ENCODE measurements at places on chromosomes 1 and 21.

GRCh38 chr21:26557106-26557505, 16.0 kb downstream of the CYYR1 start:
- DNase-seq: no peak

DNA sequence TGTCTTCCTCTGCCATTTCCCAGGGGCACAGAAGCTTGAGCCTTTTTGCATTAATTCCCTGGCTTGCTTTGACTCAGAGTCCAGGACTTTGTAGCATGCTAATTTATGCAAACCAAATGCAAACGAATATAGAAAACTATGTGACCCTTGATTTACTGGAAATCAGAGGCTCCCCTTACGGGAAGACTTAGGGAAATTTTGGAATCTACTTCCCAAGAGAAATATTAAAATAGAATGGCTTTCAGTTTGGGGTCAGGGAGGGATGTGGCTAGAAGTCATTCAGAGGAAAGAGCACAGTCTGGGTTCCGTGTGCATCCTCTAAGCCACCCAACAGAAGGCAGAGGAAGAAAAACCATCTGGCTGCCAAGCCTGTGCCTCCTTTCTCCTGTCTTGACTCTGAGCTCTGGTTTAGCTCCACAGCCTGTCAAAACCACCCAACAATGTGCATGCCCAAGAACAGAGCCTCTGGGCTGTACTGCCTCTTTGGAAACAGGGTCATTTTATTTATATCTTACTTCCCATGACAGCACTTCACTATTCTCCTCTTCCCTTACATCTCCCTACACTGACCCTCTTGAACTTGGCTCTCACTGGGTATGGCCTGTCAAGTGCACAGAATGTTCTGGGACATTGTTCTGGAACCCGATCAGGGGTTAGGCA, 30.1 kb downstream of the ATF3 start:
- DNase-seq: no peak

GRCh38 chr1:63891060-63891690, 117.4 kb downstream of the ROR1 start:
- no peak for DNase-seq

GRCh38 chr21:46096596-46097335, 1.1 kb upstream of the COL6A2 start:
- no peak for DNase-seq

DNA sequence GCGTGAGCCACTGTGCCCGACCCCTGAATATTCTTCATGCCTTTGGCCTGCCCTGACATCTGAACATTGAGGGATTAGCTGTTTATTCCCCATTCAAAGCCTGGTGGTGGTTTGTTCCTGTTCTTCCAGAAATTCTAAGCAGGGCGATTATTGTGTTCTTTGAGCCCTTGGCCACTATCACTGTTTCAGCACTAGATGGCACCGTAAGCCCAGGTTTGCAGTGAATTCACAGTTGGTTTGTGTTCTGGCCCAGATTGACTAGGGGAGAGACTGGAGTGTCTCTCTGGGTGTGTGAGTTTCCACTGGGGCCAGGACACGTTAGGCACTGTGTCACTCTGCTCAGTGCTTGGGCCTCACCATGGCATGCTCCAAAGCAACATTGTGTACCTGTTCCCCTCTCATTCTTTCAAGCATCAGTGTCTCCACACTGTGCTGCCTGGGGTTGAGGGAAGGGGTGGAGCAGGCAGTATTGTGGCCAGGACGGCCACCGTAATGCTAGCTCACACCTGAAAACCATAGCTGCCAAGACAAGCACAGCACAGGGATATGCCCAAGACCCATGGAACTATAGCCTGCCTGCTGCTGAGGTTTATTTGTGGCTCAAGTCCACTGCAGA, 52.7 kb downstream of the PKN2 start:
- DNase-seq: no peak

DNA sequence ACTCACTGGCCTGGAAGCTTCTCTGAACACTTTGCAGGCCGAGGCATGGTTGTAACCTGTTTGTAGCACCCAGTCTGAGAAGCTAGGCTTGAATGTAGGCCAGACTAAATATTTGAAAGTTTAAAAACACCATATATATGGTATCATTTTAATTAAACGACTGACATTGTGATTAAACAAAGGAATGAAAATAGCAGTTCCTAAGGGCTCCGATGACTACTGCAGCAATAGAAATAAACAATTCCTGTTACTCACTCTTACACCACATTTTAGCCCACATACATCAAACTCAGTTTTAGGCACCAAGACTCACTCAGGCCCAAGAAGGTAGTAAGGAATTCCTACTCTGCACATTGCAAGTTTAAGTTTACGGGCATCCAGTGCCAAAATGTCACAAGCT, 281.2 kb downstream of the AKT3 start:
- DNase-seq: no peak

- no peak for DNase-seq
These were observed 116.9 kb downstream of the KCNK1 start for GRCh38 chr1:233730809-233731208.

GRCh38 chr1:3314491-3315381, 139.7 kb upstream of the ARHGEF16 start:
- DNase-seq: no peak

DNA sequence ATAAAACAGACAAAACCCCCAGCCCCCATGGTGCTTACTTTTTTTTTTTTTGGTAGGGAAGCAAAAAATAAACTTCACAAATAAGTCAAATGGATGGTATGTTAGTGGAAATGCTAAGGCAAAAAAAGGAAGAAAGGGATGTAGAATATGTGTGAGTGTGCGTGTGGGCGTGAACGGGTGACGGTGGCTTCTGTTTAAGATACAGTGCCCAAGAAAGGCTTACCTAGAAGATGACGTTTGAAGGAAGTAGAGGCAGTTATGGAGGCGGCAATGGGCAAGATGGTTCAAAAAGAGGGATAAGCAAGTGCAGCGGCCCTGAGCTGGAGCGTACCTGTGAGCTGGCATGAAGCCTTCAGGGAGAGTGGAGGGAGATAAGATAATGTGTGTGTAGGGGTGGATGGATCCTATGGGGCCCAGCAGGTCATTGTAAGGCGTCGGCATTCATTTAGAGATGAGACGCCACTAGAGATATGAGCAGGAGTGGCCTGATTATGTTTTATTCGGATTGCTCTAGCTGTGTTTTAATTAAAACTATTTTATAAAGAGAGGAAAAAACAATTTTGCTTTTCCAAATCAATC, 19.9 kb downstream of the LEPR start:
- DNase-seq: no peak
